GM04503 (cell line): ENCODE measurements at places on chromosomes 7 and 10.

- DNase-seq: no peak
Observed at GRCh38 chr7:101241443-101242349, 3.2 kb downstream of the FIS1 start.

DNA sequence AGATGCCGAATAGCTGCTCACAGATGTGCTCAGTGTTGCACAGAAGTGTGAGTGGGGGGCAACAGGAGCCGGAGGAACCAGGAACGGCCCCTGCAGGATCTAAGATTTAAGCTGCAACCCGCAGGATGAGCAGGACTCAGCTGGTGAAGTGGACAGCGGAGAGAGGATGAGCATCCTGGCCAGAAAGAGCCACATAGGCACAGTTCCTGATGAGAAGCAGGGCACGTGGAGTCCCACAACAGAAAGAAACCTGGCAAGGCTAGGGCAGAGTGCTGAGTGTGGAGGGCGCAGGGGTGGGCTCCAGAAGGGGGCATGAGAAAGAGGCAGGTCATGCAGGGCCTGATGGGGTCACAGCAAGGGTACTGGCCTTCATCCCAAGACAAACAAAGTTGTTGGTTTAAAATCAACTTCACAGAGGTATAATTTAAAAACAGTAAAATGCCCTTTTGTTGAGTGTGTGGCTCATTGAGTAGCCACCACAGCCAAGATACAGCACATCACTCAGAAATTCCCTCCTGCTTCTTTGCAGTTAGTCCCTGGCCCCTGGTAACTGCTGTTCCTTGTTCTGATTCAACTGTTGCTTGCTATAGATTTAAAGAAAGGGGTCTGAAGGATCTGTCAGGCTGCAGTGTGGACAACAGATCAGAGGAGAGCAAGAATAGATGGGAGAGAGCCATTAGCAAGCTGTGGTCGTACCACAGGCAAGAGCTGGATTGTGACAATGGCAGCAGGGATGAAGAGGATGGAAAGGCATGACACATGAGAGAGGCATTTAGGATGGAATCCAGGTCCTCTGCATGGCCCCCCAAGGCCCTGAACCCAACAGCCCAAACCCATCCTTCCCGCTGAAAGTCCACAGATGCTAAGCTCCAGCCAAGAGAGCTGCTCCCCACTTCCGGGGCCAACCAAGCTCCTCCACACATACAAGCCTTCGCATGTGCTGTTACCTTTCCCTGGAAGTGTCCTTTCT is 53.1 kb upstream of the OSBPL3 start:
- DNase-seq: no peak

- no peak for DNase-seq
Observed at GRCh38 chr10:62027841-62028501, 126.5 kb downstream of the ARID5B start.

GRCh38 chr7:8481752-8482446 is 48.5 kb downstream of the NXPH1 start:
- no peak for DNase-seq

GRCh38 chr10:543131-543530 is 146.3 kb downstream of the DIP2C start:
- no peak for DNase-seq

- DNase-seq: no peak
Observed at GRCh38 chr7:726854-727103, 280 bp downstream of the DNAAF5 start.

DNA sequence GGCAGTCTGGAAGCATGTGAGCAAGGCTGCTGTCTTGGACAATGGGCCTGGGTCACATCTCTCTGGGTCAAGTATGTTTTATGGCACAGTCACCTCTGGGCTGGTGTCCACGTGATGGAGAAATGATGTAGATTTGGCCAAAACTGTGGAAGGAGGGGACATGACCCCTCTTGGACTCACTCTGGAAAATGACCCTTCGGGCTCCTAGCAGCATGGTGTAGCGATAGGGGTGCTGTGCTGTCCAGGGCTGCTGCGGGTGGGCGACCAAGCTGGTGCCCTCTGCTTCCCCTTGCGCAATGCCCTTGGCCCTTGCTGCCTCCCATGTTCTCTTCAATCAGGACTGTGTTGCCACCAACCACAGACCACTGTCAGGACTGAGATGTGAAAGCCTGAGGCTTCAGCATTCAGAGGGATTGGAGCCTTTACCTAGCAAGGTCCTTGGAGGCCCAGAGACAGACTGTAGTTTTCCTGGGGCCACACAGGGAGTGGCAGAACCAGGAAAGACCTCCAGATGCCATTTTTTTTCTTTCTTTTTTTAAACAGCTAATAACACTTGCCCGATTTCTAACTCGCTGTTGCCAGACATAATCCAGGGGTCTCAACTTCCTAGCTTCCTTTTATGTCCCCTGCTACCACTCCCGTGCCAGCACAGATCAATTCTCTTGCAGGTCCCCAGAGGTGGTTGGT is 6.1 kb downstream of the CYP26A1 start:
- no peak for DNase-seq

DNA sequence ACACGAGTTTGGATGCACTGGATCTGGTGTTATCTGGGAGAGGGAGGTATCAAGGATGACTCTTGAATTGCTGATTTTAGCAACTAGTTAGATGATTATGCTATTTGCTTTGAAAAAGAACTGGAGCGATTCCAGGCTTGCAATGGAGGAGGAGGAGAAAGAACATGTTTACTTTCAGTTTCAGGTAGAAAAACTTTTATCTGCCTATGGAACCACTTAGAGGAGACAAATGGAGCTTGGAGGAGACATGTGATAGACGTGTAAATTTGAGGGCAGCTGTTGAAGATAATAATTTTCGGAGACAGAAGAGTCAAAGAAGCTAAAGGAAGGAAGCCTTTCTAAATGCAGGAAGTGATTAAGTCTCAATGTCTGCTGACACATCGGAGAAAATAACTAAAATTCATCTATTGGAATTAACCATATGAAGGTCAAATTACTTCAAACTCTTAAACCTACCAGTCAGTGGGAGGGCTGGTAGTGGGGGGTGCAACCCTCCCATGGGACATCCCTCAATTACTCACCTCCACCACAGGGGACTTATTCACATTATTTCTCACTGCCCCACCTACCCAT is 56.4 kb upstream of the GNAI1 start:
- DNase-seq: no peak

- DNase-seq: no peak
Observed at GRCh38 chr7:156895024-156895780, 2.2 kb upstream of the LMBR1 start.

GRCh38 chr7:80312139-80312661 is 177.6 kb downstream of the GNAI1 start:
- no peak for DNase-seq

DNA sequence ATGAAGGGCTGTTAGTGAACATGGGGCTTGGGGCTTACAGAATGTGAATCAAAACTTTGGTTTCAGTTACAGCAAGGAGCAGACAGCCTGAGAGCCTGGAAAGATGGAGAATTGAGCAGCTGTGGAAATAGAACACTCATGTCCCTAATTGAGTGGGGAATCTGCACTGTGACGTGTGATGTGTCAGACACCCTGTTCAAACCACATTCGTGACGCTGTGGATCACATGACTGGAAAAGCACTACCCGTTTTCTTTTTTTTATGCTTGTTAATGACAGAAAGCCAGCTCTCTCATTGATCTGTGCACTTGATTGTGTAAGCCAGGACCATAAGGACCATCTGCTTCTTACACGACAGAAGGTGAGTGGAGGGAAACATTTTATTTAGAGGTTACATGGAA is 15.1 kb upstream of the TBX20 start:
- DNase-seq: no peak

GRCh38 chr7:6588566-6588965 is 1.3 kb upstream of the INTS15 start:
- DNase-seq: no peak

DNA sequence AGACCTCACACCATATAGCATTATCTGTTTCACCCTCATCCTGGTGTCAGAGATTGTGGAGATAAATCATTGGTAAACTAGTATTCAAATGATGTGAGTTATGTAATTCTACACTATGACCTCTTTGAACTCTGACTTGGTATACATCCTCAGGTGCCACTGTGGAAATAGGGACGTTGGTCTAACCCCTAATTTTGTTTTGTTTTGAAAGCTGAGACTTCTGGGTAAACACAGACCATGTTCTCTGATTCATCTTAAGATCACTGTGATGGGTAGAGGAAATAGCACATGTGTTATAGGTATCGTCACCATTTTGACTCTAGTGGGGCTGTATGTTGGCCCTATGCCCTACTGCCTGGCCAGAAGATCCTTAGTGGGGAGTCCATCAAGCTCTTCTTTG is 241.6 kb downstream of the CCDC7 start:
- DNase-seq: no peak
